Gastroesophageal sphincter (tissue), 4 donors: ENCODE measurements at places on chromosomes 16 and 17.

GRCh38 chr16:57266531-57267260 lies 17.8 kb downstream of the PLLP start:
- ATAC-seq, result no peak

DNA sequence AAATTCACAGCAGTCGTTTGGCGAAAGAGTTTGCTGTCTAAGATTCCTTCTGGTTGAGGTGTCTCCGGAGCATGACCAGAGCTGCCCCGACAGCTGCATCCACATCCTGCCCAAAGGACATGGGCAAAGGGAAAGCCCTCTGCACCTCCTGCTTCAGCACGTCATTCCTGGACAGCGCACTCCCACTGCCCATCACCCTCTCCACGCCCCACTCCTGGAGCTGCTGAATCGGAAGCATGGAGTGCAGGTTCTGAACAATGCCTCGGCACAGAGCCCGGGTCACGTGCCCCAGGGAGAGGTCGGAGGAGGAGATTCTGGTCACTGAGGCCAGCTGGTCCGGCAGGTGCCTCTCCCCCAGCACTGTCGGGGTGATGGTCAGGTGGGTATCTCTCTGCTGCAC lies 1.3 kb upstream of the TRPV1 start:
- ATAC-seq, result no peak

DNA sequence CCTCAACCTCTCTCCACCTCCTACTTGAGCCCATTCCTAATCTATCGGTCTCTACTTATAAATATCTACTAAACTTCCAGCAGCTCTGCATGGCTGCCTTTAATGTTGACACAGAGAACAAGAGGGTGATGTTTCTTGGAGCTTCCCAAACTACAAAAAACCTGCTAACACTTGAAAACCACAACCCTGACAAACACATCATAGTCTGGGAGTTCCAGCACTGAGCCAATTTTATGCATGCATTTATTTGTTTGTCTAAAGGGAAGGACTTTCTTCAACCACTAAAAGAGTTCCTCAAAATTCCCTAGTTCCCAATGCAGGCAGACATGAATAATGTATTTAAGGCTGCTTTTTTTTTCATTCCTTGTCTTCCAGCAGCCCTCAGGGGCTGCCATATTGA lies 331.8 kb upstream of the XYLT1 start:
- no peak for ATAC-seq

DNA sequence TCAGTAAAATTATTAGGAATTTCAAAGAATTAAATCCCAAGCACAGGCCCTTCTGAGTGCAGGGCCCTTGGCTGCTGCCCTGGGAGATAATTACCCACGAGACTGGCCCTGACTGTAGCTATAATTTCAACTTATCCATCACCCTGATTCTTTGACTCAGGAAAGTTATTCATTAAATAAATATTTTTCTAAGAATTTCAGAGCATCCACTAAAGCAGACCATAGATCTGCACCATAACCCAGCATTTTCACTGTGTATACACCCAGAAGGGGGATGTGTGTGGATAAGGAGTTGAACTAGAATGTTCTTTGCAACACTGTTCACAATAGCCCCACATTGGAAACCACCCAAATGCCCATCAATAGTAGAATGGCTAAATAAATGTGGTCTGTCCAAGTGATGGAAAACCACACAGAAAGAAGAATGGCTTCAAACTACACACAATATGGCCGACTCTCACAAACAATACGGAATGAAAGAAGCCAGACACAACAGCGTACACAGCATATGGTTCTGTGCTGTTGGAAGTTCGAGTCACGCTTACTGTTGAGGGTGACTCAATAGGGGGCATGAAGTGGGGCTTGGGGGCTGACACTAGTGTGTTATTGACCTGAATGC lies 33.9 kb upstream of the MEAK7 start:
- ATAC-seq, result no peak

DNA sequence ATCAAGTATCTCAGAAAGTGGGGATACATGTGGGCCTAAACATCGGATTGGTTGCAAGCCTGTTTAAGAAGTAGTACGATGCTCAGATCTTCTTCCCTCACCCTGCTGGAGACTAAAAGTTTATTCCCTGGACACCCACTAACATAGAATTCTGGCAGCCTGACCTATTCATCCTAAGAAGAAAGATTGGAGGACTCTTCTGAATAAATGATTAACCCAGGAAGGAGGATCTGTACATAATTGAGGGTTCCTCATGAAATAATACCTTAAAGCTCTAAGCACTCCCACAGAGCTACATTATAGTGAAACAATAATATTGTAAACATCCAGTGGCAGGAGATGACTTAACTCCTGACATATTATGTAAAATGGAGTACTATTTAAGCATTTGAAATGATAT lies 111.7 kb downstream of the NLK start:
- no peak for ATAC-seq

GRCh38 chr17:49316889-49317675 lies 45.0 kb downstream of the ZNF652 start:
- ATAC-seq, result no peak

DNA sequence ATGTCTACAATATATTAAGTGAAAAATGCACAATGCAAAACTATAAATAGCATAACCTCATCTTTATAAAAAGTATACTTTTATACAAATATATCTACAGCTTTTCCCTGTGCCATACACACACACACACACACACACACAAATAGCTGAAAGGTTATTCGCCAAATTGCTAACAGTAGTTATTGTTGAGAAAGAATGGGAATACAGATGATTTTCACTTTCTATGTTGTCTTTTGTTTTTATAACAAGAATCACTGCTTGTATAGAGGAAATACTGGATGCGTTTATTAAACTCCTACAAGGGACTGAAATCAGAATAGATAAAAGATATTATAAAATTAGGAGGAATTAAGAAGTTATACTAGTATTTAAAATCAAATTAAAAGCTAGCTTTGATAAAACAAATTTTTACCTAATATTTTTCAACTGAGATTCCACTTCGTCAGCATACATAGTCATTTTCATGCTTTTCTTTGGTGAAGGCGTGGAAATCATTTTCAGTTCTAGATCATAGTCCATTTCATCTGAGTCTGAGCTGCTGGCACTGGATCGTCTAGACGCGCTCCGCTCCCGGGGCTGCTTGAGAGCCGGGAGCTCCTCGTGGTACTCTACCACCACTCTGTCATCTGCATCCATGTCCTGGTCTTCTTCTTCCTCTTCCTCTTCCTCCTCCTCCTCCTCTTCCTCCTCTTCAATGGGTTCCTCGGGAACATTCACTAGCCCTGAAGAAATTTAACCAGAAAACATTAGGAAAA lies 17.0 kb upstream of the ITGAE start:
- no peak for ATAC-seq

- ATAC-seq, result no peak
Measured at GRCh38 chr17:55321427-55322060, 56.8 kb downstream of the HLF start.

DNA sequence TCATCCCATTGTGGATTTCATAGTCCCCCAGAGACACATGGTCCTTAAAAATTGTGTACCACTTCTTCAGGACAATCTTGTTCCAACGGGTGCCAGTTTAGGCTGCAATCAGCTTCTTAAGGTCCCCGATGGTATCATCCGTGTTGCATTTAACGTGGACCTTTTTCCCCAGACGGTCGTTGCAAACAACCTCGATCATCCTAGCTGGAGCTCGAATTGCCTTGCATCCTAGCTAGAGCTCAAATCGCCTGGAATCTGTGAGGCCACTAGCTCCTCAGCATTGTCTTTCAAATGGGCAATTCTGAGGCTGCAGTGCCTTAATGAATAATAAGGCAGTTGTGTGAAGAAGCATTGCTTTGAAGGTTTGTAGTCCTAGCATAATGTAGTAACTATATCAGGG lies 37.7 kb upstream of the RHBDL3 start:
- ATAC-seq, result no peak

GRCh38 chr17:80296221-80296620 lies 35.6 kb downstream of the RNF213 start:
- ATAC-seq, result no peak

- peak; percentile 91 for ATAC-seq
Measured at GRCh38 chr17:40331743-40332641, 23.0 kb downstream of the RARA start.

DNA sequence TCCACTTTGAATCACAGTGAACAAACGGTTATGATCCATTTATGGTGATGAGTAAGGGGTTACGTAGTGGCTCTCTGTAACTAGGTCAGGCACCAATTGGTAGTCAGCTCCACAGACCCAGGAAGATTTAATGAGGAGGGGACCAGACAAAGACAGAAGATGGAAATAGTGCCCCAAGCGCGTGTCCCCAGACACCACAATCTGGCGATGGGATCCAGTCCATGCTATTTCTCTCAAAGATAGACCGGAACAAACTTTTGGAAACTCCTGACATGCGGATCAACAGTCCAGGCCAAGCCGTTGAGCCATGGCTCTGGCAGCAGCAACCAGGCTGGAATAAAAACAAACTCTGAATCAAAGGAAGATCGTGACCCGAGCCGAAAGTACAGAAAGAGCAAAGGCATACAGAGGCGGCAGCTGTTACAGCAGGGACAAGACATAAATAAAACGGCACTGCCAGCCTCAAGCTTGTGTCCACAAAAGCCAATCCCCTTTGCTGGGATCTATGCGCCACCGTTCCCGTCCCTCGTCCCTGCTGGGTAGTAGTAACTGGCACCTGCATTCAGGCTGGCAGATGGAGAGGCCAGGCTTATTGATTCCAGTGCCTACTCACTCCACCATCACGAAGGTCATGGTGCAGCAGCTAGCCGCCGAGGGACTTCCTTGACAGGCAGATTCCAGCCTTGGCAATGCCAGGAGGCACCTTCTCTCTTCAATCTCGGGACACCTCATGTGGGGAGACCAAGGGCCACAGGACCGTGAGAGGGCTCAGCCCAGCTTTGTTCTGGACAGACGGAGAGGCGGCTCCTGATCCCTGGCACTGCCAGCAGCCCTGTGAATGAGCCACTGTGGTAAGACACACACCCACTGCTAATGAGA lies 50.2 kb downstream of the CDH11 start:
- ATAC-seq, result peak; percentile 68

- no peak for ATAC-seq
Measured at GRCh38 chr17:55067697-55068439, 99.3 kb downstream of the STXBP4 start.

DNA sequence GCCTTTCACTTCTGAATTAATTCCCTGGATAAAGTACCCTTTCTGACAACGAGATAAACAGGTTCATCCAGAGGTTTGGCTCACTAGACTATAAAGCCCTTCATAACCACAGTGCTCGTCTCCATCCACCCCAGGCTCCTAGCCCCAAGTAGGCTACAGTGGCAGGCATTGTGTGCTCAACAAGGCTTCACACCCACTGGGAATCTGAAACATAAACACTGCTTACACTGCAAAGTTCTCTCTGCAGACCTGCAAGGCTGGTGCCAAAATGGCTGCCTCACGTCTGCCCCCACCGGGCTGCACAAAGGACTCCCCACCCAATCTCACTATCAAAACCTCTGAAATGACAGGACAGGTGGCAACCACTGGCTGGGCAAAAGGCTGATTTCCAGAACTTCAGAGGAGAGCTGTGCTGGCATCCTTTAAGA lies 5.1 kb upstream of the HLF start:
- ATAC-seq, result no peak

DNA sequence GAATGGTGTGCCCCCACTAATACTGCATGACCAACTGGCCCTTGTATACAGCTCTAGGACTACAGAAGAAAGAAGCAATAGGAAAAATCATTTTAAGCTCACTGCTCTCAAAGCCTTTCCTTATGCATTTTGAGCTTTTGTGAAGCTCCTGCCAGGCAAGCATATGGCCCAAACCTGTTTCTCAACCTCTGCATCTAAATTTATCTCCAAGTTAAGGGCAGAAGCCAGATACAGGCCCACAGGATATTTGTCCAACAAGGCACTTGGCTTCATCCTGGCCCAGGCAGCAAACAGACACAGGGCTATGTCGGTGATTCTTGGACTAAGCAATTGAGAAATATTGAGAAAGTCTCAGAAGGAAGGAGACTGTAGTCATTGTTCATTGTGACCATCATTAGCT lies 43.9 kb downstream of the CCT6B start:
- ATAC-seq, result no peak

- ATAC-seq, result no peak
Measured at GRCh38 chr17:30173649-30174048, 57.0 kb downstream of the NSRP1 start.

DNA sequence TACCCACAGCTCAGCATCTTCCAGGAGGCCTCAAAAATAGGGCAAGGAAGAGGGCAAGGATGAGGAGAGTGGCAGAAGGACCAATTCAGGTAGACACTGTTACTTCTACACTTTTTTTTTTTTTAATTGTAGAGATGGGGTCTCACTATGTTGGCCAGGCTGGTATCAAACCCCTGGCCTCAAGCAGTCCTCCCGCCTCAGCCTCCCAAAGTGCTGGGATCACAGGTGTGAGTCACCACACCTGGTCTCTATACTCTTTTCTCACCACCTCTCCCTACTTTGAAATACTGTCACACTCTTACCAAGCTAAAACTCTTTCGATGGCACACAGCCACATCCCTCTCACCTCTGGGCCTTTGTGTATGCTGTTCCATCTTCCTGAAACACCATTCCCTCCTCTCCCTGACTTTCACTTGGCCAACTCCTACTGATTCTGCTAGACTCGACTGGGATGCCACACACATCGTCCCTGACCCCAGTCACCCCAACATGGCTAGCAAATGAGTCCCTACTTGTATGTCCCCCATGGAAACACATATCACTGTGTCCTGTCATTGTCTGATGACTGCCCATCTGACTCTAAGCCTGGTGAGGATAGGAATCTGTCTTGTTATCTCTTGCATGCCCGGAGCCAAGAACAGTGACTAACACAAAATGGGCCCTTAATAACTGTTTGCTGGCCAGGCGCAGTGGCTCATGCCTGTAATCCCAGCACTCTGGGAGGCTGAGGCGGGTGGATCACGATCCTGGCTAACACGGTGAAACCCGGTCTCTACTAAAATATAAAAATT lies 7.2 kb upstream of the SLC43A2 start:
- no peak for ATAC-seq

GRCh38 chr16:55100100-55100499 lies 169.4 kb downstream of the IRX5 start:
- no peak for ATAC-seq

DNA sequence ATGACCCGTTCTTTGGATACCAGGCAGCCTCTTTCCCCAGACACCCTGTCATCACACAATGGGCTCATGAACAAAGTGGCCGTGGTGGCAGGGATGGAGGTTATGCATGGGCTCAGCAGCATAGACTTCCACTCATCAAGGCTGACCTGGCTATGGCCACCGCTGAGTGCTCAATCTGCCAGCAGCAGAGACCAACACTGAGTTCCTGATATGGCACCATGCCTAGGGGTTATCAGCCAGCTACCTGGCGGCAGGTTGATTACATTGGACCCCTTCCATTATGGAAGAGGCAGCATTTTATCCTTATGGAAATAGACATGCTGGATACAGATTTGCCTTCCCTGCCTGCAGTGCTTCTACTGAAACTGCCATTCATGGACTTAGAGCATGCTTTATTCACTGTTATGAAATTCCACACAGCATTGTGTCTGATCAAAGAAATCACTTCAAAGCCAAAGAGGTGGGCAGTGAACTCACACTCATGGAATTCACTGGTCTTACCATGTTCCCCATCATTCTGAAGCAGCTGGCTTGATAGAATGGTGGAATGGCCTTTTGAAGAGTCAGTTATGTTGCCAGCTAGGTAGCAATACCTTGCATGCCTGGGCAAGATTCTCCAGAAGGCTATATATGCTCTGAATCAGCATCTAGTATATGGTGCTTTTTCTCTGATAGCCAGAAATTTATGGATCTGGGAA lies 160.6 kb downstream of the PRKCB start:
- no peak for ATAC-seq

- ATAC-seq, result no peak
Measured at GRCh38 chr16:80552277-80552676, 11.5 kb downstream of the DYNLRB2 start.
